ENCODE measurements at places on chromosomes 11 and 22.

DNA sequence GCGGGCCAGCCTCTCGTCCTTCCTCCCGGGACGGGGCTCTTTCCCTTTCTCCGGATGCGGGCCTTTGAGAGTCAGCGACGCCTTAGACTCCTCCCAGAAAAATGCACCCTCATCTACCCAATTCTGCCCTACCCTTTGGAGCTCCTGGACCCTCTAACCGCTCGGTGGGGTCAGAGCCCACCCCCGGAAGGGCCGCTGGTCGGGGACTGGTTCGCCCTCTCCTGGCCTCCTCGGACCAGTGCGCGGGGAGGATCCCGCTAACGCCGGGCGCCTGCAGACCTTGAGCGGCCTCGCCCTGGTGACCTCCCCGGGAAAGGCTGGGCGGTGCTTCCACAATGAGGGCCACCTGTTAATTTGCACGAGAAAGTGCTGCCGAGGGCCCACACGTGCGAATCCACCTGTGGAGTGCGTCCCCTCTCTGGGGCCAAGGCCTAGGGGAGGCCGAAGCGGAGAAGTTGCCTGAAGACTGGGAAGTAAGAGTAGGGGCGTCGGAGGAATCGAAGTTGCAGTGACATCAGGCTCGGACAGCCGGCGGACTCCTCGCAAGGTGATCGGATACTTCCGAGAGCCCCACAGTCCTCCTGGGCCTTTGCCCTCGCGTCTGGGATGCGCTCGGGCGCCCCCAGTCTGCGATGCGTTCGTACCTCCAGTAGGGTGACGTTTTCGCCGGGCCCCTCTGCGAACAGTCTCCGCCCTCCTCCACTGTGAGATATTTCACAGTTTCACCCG is 61.5 kb downstream of the ENDOD1 start:
- DNase-seq = peak; percentile 96

DNA sequence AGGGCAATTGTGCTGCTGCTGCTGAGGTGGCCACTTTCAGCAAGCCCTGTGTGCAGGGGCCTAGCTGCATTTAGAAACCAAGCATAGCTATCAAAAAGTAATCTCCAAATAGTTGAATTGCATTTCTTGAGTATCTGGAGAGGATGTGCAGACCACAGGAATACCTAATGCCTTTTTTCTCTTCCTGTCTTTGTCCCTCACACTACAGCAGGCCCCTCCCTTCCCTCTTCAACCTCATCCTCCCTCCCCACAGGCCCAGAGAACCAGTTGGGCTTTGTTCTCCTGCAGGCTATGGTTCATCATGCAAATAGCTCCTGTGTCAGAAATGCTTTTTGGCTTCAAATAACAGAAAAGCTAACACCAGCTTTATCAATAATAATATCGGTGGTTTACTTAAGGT is 47.7 kb downstream of the DKK3 start:
- peak; percentile 67 for DNase-seq

- no peak for DNase-seq
Observed at GRCh38 chr22:40111451-40111850, 66.3 kb upstream of the TNRC6B start.

GRCh38 chr22:37324340-37325038 is 42.2 kb downstream of the CYTH4 start:
- DNase-seq = no peak

DNA sequence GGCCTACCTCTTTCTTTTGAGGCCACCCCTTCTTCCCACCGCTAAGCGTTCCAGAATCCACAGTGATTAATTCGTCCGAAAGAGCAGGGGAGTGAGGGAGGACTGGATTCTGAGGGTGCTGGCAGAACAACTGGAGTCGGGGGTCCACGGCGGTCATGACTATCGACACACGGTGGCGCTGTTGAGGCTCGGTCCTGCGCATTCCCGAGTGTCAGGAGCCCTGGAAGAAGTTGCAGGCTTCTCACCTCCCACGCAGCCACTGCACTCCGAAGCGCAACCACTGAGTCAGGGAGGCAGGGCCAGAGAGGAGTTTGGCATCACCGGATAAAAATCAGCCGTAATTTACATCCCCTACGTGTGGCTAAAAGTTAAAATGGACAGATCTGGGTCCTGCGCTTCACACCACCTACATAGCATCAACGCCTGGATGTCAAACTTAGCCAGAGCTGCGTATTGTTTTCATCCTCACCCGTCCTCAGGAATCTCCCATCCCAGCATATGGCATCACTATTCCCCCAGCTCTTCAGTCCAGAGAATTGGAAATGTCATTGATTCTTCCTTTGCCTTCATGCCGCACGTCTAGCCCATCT is 10.7 kb upstream of the CTSF start:
- peak; percentile 75 for DNase-seq

GRCh38 chr22:30253205-30253852 is 6.8 kb upstream of the LIF start:
- DNase-seq = no peak

DNA sequence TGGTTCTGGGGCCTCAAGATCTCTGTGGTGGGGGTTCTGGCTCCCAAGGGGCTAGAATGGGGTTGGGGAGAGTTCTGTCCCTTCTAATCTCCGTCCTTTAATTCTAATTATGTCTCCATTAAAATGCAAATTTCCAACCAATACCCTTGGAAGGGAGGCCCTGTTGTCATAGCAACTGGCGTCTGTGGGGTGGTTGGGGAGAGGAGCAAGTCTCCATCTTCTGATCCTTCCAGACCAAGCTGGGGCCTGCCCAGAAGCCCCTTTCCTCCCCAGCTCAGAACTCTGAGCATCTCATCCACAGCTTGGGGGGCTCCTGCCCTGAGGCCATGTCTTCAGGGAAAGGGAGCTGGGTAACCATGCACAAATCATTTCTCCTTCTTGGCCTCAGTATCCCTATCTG is 5.4 kb upstream of the RPS19BP1 start:
- no peak for DNase-seq

DNA sequence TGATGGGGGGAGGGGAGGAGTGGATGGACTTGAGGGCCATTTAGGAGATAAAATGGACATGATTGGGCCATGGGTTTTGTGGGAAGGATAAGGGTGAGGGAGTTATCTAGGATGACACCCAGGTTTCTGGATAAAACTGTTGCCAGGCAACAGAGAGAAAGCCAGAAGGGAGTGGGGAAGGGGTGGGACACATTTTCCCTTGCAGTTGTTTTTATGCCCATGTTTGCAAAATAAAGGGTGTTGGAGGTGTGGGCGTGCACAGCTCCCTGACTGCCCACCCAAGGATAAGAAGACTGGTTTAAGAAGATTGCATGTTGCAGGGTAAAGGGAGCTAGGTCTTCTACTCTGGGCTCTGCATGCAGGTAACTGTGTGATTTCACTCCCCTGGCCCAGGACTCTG is 18.3 kb upstream of the YWHAH start:
- DNase-seq = no peak

- no peak for DNase-seq
Observed at GRCh38 chr11:129710423-129710822, 105.2 kb upstream of the TMEM45B start.

DNA sequence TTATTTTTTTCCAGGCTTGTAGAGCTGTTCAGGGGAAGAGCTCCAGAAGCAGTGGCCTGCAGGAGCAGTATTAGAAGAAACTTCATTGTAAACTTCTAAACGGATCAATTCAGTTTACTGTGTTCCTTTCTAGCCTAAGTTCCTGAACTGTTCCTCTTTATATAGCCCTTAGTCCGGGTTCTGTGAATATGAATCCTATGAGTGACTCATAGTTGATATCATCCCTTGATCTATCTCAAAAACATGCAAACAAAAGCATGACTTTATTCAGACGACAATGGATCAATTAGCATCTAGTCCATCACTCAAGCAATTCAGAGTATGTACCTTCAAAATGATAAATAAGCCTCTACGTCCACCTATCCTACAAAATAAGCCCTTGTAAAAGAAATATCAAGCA is at the start of gene MMP12:
TSS of gene MMP12 (minus strand) at position 131 of the 400 bp plus-strand sequence. CDS start at position 86, 45 bp downstream.
- DNase-seq = no peak

DNA sequence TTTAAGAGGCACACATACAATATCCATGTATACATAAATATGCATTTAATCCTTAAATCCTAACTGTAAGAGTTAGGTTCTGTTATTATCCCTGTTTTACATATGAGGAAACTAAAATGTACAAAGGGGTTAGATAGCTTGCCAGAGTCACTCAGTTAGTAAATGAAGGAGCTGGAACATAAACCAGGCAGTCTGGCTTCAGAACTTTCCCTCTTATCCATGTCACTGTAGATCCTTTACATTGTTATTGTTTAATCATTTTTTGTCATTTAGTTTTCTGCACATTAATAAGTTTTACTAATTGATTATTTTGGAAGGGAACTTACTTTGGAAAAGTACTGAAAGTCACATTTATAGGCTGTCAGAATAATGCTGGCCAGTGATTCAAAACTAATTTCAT is 282.4 kb downstream of the TMEM135 start:
- no peak for DNase-seq

- DNase-seq = no peak
Observed at GRCh38 chr11:446891-447290, 3.2 kb upstream of the PTDSS2 start.

DNA sequence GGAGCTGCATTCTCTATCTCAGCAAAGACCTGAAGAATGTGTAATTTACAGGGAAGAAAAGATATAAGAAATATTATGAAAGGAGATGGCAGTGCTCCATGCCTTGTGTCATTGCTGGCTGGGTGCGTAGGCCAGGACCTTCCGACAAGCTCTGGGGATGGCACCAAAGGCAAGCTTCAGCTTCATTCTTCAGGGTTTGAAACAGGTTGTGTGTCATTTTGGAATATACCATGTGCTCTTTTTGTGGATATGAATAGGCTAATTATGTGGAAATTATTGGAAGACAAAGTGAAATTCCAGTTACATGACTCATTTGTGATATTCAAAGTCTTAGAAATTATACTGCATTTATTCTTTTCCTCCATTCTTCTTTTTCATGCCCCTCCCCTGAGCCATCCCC is 5.7 kb upstream of the KIRREL3 start:
- DNase-seq = no peak

DNA sequence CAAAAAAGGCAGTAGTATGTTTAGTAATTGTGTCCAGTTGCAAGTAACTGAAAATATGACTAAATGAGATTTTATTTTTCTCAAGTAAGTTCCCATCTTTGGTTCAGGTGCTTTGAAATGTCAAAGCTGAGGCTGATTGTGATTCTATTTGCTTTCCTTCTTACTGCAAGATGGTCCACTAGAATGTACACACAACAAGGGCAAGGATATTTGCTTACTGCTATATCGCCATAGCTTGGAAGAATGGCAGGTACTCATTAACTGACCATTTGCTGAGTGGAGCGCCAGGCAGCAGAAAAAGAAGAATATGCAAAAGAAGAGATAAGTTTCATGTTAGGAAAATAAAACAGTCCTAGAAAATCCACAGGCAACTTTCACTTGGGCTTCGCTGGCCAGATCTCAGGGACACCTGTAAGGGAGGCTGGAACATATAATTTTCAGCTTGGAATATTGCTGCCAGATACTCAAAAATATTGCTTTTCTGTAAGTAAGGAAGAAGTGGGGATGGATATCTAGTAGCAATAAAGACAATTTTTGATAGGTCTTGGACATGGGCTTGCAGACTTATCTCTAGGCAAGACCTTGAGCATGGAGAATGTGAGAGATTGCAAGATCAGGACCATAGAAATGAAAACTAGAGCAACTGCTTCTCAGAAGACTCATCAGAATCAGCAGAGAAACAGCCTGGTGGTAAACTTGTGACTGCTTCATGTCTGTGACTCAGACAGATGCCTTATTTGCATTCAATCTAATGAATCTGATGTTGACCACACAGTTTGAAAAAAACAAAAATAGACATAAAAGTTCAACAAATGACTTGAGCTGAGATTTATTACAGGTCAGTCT is 44.8 kb upstream of the OR9Q1 start:
- DNase-seq = no peak

DNA sequence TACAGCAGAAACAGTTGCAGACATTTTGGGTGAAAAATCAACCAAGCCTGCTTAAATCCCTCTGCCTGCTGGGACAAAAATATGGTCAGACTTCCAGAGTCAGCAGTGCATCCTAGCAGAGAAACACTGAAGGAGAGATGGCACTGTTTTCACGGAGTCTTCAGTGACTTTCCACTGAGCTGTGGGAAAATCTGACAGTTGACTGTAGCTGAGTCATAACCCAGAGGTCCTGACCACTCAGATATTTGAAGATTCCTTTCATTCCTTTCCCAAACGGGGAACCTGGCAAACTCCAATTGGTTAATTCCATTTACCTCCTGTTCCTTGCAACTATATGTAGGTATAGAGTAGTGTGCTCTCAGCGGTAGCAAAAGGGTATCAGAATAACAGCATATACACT is 20.9 kb upstream of the UPB1 start:
- no peak for DNase-seq

- no peak for DNase-seq
Observed at GRCh38 chr11:17542249-17542648, 2.0 kb downstream of the USH1C start.

GRCh38 chr11:131918663-131919062 is 548.2 kb downstream of the NTM start:
- no peak for DNase-seq

GRCh38 chr11:107504981-107505380 is 47.4 kb upstream of the CWF19L2 start:
- DNase-seq = no peak

DNA sequence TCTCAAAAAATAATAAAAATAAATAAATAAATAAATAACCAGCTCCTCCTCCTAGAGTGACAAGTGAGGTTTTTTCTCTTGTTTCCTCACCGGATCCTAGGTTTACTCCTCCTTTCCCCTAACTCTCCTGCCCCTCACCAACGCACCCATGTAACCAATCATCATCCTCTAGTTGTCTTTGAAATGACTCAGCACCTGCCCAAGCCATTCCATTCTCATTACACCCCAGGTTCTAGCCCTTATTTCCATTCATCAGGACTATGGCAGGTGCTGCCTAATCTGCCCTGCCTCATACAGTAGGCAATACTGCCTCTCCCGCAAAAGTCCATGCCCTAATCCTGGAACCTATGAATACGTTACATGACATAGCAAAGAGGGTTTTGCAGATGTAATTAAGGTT is 60.4 kb downstream of the BUD13 start:
- DNase-seq = no peak

DNA sequence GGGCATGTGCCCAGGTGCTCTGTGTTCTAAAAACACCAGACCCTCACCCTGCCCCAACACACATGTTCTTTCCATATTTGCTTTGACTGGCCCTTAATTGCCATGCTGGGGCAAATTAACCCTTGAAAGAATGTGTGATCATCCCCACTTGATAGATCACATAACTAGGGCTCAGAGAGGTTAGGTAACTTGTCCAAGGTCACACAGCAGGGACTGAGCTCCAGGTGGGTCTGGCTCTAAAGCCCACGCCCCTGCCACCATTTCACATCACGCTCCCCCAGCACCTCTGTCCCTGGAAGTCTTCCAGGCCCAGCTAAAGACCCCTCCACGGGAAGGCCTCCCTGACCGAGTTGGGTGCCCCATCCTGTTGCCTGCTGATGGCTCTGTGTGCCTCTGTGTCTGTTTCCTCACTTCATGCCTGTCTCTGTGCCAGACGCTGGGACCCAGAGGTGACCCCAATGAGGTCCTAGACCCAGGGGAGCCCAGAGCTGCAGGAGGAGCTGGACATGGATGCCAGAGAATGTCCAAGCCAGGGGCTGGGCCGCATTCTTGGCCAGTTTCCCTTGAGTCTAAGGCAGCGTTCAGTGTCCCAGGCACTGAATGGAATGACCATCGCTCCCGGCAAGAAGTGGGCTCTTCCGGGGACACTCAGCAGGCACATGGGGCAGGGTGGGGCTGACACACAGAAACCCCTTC is 79.7 kb downstream of the MYO7A start:
- DNase-seq = no peak

GRCh38 chr11:108468478-108468864 is 1.1 kb upstream of the C11orf65 start:
- DNase-seq = no peak
